Pulmonary artery endothelial cell (primary cell): ENCODE measurements at places on chromosomes 3 and 15. TPM values are rescaled to one million over a fixed set of nuclear protein-coding genes. Genes with fewer than 3 reads are reported as not detected.

The ZNF662 gene
- total RNA-seq: 1.3 and 1.4 TPM in 2 replicates

The TNFAIP8L3 gene
- 38.4 and 62.5 TPM in 2 replicates for total RNA-seq

The NOX5 gene
- under 0.01 TPM in 1 of 2 replicates, not detected in the other for total RNA-seq

The GPR62 gene
- 0.07 TPM in 2 replicates for total RNA-seq

The ROPN1 gene
- total RNA-seq: not detected in 2 replicates

The EDC3 gene
- 14.3 and 21.1 TPM in 2 replicates for total RNA-seq

The PLA1A gene
- total RNA-seq: 0.28 and 0.92 TPM in 2 replicates

The GPR171 gene
- not detected in 2 replicates for total RNA-seq

The TCTA gene
- 14.4 and 16.6 TPM in 2 replicates for total RNA-seq

The TBCCD1 gene
- 22.8 and 35.9 TPM in 2 replicates for total RNA-seq

The LARP6 gene
- 11.4 and 23.9 TPM in 2 replicates for total RNA-seq

The GOLGA8J gene
- 0.11 TPM in 1 of 2 replicates, not detected in the other for total RNA-seq

The ARHGAP31 gene
- total RNA-seq: 24.0 and 26.0 TPM in 2 replicates

The GOLGA6D gene
- total RNA-seq: not detected in 2 replicates

The CCK gene
- total RNA-seq: not detected in 2 replicates

The CISH gene
- total RNA-seq: 0.28 and 0.46 TPM in 2 replicates

The PLA2G4D gene
- total RNA-seq: not detected in 2 replicates

The NLGN1 gene
- total RNA-seq: 37.5 and 49.3 TPM in 2 replicates

The CFAP100 gene
- total RNA-seq: not detected in 2 replicates

The FAH gene
- 22.2 and 27.6 TPM in 2 replicates for total RNA-seq

The CCDC9B gene
- 17.0 and 25.1 TPM in 2 replicates for total RNA-seq

The TRPM1 gene
- total RNA-seq: 0.25 and 0.26 TPM in 2 replicates

The CCR1 gene
- total RNA-seq: not detected in 2 replicates

The STOML1 gene
- 9.1 and 14.8 TPM in 2 replicates for total RNA-seq

The SERPINI2 gene
- total RNA-seq: not detected in 2 replicates

The RLBP1 gene
- not detected in 2 replicates for total RNA-seq

The C3orf33 gene
- 1.2 and 2.7 TPM in 2 replicates for total RNA-seq

The GASK1A gene
- under 0.01 and 0.04 TPM in 2 replicates for total RNA-seq

The SLC6A11 gene
- not detected in 2 replicates for total RNA-seq
